Activated CD8-positive, alpha-beta memory T cell treated with anti-CD3 and anti-CD28 coated beads, Interleukin-2, amount 50 U/mL, for 48 hours (primary cell): ENCODE measurements at places on chromosomes 11 and 22.

- DNase-seq: no peak
These were observed 192.0 kb downstream of the LRRC4C start for GRCh38 chr11:41267451-41267850.

DNA sequence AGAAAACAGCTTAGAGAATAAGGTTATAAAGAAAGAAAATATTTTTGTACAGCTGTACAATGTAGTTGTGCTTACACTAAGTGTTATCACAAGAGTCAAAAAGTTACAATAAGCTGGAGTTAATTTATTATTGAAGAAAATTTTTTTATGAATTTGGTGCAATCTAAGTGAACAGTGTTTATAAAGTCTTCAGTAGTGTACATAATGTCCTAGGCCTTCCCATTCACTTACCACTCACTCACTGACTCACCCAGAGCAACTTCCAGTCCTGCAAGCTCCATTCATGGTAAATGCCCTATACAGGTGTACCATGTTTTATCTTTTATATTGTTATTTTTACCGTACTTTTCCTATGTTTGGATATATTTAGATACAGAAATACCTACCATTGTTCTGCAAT is 34.7 kb downstream of the GDPD4 start:
- DNase-seq: no peak

DNA sequence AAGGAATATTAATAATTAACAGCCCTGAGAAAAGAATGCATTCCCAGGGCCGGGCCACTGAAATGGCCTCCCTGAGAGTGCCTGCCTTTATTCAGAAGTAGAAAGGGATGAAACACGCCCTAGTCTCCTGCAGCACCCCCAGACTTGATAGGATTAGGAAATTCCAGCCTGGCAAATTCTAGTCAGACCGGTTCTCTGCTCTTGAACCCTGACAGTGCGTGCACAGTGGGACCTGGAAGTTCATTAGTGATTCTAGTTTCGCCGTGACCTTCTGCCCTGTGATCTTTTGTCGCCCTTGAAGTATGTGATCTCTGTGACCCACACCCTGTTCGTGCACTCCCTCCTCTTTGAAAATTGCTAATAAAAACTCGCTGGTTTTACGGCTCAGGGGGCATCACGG is 2.1 kb upstream of the GSTP1 start:
- DNase-seq: no peak

DNA sequence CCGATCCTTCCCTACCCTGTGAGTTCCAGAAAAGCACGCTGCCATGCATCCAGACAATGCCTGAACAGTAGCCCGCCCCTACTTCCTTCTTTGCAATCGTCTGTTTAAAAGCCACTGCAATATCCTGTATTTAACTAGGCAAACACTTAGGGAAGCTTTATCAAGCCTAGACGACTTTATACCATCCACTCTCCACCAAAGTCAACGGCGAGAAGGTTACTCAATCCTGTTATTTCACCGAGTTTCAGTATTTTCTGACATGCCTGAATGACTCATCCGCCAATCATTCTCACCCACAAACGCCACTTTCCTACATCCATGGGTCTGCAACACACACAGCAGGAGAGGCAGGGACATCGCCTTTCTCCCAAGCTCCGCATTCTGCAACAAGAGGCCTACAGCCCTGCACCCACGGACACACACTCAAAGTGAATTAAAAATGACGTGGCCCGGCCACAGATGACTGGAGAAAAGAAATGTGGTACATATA is 9.3 kb downstream of the CELSR1 start:
- DNase-seq: no peak

DNA sequence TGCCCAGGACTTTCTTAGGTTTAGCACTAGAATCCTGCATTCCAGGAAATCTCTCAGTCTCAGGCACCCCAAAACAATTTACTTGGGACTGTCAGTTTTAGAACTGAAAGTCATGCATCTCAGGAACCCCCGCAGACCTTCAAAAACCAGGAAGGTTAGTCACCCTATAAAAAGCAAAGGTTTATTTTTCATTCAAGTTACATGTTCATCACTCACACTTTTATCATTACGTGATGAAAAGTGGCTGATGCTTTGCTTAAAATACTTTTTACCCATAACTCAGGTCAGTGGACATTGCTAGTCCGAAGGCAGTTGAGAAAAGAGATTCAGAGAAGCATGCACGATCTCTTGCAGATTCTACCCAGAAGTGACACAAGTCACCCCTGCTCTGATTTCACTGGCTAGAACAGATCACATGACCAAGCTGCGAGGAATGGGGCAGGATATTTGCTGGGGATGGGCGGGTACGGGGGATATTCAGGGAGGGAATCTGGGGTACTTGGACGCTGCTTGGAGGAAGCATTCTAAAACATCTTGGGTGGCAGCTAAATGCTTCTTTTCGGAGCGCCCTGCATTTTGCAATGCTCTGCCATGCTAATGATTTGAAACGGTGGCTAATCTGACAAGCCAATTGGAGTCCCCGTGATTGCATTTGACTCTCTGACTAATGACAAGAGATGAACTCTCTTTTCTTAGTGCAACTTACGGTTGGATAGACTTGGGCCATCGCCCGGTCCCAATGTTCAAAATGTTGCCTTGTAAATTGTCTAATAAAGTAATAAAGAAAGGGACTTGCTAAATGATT is 110.2 kb downstream of the MIAT start:
- DNase-seq: no peak

DNA sequence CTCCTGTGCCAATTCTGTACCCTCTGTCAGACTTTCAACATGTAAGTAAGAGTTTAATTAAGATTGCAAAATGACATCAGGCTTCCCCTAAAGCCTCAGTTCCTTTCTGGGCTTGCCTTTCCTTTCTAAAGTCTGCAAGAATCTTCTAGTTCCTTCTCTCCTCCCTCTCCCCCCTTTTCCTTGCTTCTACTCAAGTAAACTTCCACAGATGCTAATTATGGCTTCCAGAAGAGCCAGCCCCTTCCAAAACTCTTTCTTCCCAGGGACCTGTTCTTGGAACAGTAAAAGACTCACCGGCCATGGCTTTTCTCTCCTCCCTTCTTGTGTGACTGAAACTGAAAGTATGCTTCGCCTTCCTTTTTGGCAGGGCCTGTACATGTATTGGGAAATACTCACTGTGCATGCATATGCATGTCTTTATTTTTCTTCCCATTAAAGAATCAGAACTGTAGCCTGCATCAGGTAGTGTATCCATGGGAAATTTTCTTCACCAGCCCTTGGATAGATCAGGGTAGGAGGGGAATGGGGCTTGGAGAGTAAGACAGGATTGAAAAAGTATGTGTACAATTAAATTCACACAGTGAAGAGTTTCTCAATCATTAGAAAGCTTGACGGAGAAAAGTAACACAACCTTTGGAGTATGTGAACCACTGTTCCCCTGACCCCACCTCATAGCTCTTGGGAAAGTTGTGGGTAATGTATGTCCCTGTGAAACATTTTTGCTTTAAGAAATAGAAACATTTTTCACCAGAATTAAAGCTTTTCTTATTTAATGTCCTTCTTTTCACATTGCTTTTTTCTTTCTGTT is at the start of gene CASP1:
TSS of gene CASP1 (minus strand) at position 332 of the 808 bp plus-strand sequence. CDS start at position 301, 31 bp downstream.
- no peak for DNase-seq

- peak; percentile 51 for DNase-seq
These were observed 494.5 kb upstream of the LARGE1 start for GRCh38 chr22:34414467-34415440.

GRCh38 chr11:6615882-6616585 is 3.2 kb downstream of the TPP1 start:
- DNase-seq: no peak

- peak; percentile 87 for DNase-seq
These were observed at the start of gene GRAMD1B for GRCh38 chr11:123429913-123430720. TSS of gene GRAMD1B (plus strand) at chr11:123430269. CDS start at chr11:123430793, 524 bp downstream.

DNA sequence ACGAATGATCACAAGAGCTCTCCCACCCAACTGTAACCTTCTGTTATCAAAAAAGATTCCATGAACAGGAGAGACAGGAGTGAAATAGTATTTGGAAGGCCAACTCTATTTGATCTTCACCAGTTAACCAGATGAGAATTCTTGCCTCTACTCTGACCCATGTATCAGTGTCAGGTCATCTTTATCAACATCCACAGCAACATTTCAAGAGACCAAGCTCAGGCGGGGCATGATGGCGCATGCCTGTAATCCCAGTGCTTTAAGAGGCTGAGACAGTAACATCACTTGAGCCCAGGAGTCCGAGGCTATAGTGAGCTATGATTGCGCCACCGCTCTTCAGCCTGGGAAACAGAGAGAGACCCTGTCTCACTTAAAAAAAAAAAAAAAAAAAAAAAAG is 62.3 kb downstream of the GAB2 start:
- DNase-seq: no peak

DNA sequence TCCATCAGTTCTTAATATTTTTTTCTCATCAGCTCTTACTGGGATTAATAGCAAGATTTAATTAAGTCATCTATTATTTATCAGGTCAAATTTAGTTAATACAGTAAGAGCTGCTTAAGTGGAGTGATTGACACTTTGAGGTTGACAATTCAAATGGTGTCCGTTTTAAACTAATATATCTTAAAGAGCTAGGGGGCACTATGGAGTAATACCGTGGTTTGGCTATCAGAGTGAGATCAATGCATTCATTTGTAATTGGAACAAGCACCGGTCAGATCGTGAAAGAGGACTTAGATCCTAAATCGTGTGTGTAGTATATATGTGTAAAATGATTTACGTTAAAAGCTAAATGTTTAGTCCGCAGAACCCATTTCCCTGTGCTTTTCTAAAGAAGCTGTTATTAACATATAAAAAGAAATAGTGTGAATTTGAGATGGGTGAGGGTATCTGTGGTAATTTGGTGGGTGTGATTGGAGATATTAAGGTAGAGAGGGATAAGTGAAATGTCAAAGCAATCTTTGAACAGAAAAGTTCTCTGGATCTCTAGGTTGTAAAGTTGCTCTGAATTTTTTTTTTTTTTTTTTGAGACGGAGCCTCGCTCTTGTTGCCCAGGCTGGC is 2.3 kb downstream of the SIK2 start:
- no peak for DNase-seq

GRCh38 chr22:32536352-32536751 is 61.7 kb downstream of the FBXO7 start:
- DNase-seq: no peak

GRCh38 chr11:94308024-94308423 is 3.6 kb downstream of the IZUMO1R start:
- DNase-seq: no peak

DNA sequence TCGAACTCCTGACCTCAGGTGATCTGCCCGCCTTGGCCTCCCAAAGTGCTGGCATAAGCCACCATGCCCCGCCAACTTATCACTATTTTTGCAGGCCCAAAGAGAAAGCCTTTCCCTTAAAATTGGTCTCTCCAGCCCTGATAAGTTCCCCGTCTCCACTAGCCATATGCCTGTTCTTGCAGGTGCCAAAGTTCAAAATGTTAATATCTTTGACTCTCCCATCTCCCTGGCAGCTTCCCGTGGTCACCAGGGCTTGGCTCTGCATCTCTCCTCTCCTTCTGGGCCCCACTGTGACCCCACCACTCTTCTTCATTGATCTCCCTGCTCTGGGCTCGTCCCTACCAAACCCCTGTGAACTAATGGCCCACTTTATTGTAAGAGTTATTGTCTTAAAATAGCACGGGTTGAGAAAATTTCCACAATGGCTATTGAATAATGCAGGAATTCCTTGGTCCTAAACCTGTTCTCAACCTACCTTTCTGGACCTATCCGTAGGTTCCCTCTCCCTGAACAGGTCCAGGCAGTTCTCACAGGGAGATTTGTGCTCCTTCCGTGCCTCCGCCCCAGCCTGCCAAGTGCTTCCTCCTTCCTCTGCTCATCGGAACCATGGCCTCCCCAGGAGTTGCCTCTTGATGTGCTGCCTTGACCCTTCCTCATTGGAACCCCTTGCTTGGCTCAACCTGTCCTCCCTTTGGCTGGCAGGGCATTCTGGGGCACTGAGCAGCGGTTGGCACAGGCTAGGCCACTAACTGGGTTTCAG is 147.5 kb downstream of the DSCAML1 start:
- DNase-seq: no peak

DNA sequence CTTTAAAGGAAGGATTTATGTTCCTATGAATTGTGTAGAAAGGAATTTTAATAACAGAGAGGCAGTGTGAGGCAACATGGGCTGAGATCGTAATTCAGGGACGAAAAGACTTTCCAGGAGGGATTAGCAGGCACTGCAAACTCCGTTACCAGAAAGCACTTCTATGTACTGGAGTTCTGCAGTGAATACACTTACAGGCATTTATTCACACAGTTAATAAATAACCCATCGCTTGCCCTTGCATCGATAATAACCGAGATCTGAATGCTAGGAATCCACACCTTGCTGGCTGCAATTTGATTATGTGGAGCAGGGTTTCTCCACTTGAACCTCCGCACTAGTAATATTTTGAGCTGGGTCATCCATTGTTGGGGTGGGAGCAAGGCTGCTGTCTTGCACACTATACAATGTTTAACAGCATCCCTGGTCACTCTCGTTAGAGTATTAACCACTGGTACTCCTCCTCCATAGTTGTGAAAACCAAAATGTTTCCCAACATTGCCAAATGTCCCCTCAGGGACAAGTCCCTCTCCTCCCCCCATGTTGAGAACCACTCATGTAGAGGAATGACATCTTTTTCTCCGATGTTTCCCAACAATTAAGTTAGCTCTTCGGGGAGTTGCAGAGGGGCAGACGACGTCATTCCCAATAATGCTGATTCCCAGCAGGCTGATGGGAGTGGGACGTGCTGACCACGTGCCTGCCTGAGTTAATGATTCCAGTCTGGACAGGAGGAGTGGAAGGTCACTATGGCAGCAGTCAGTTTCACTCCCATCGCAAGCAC is 99.5 kb downstream of the SNX19 start:
- DNase-seq: no peak
